ENCODE measurements at places on chromosomes 13 and 19. TPM values are rescaled to one million over a fixed set of nuclear protein-coding genes. Genes with fewer than 3 reads are reported as not detected.

DNA sequence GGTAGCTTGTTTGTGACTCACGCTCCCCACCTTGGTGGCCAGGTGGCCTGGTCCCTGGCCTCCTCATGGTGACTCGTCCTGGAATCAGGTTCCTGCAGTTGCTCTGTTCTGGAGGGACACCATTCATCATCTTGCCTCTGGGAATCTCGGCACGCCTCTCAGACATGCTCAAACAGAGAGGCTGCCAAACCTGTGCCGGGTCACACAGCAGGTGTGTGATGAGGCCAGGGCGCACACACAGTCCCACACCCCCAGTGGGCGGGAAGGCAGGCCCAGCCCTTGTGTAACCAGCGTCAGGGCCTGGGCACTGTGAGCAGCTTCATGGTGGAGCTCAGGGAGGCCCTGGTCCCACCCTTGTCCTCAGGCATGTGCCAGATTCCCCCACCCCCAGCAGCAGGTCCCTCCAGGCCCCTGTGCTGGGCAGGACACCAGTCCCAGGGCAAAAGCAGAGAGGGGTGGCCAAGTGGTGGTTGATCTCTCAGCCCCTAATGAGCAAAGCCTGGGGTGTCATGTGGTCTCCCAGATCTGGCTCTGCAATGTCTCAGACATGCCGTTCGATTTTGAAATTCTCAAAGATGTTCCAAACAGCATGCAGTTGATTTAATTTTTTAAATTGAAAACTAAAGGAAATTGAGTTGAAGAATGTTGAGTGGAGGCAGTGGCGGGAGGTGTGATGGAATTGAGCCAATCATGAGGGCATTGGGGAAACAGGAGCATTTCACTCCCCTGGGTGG is 12.1 kb downstream of the CEBPA start:
- peak; percentile 31 for DNase-seq

- DNase-seq, result no peak
Measured at GRCh38 chr19:2952953-2953481, 8.2 kb upstream of the ZNF77 start.

DNA sequence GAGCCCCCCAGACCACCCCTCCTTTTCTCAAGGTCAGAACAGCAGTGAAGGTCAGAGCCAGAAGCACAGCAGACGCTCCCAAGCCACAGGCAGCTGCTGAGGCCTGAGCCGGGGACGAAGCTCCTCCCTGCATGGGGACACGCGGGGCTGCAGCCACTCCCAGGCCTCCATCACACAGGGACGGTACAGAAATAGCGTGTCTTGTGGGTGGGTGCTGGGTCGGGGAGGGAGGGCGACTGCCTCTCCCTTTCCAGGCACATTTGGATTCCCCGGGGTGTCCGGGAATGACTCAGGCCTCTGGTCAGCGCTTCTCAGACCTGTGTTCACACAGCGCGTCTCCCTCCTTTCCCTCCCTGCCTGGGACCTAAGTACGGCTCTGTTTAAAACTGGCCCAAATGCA is 33.2 kb downstream of the RASA3 start:
- DNase-seq, result peak; percentile 88

DNA sequence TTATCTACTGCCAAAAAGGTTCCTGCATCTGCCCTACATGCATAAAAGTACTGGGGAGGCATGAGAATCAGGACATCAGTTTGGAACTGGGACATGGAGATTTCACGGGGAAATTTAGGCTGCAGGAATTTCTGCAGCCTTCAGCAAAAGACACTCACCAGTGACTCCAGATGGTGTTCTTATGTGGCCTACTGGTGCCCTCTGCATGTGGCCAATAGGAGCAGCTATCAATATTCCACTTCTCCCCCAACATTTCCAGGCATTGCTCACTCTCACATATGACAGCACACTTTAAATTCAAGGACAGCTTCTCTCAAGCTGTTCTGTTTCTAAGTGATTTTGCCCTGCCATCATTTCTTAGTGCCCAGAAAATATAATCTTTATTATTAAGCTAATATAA is 570.5 kb upstream of the ARGLU1 start:
- no peak for DNase-seq

DNA sequence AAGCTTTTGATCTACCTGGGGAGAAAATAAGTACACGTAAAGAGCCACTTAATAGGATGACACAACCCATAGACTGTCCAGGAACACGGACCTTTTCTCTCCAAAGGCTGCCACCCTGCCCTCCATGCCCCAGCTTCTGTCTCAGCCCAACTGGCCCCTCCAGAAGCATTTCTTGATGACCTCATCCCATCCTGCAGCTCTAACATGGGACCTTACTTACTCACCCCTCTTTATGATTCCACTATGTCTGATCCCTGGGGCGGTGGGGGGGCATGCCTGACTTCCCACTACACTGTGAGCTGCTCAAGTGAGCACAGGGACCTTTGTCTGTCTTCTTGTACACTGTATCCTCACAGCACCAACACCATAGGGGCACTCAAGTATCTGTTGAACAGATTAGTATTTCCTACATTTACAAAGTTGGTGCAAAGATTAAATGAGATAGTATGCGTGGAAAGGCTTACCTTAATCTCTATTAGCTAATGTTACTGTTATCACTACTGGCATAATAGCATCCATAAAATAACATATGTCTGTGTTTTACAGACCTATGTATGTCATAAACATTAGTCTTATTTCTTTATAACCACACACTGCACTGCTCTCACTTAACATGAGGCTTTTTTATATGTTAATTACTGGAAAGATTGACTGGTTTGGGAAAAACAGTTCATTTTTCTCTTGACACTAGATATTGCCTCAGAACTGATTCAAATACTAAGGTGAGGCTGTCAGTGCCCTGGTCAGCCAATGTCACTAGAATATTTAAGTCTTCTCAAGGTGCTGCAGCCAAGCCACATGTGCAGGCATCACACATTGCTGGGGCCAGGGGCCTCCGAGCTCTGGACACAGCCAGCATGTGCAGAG is 100.9 kb downstream of the FOXO1 start:
- no peak for DNase-seq

- no peak for DNase-seq
Measured at GRCh38 chr19:16871871-16872270, 16.9 kb upstream of the F2RL3 start.

GRCh38 chr13:57087006-57087405 is 53.7 kb upstream of the PRR20A start:
- no peak for DNase-seq

Gene EID2
- 18.4 TPM for total RNA-seq

Gene ELANE
- not detected for total RNA-seq

Gene MAST1
- total RNA-seq, result 5.5 TPM

DNA sequence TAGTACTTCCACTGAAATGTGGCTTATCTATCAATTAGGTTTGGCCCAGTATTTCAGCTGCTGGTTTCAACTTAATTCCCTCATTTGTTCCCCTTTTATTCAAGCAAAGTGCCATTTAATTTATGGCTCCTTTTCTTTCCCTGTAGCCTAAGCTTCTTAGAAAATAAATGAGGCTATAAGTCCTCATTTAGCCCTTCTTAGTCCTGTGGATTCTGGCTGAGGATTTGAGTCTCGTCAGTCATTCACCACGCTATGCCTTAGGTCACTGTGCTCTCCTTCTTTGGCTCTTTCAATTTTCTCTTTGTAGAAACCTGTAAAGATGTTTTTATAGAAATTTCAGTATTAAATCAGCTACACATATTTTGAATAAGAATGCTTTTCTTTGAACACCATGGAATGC is 579.1 kb downstream of the GPC6 start:
- no peak for DNase-seq

DNA sequence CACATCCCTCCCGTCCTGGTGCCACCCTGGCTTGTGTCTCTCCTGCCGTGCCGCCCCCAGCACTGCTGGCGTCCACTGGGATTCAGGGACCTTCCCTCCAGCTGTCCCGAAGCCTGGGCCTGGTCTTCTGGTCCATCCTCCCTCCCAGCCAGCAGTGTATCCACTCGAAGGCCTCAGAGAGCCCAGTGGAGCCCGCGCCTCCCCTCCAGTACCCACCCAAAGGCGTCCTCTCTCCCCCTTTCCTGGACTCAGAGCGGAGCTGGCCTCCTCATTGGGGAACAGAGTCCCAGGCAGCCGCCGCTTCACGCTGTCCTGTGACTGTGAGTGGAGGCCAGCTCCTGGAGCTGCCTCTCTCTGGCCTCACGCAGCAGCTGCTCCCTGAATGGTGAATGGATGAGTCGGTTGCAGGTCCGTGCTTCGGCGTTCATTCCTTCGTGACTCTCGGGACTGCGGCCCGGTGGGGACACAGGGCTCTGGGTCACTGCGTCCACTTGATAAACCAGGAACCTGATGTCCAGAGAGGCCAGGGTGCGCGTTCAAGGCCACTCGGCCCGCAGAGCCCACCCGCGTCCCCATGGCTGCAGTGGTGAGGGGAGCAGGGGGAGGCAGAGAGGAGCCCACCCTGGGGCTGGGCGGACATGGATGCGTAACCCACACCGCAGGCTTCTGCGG is 12.1 kb downstream of the ONECUT3 start:
- peak; percentile 61 for DNase-seq

DNA sequence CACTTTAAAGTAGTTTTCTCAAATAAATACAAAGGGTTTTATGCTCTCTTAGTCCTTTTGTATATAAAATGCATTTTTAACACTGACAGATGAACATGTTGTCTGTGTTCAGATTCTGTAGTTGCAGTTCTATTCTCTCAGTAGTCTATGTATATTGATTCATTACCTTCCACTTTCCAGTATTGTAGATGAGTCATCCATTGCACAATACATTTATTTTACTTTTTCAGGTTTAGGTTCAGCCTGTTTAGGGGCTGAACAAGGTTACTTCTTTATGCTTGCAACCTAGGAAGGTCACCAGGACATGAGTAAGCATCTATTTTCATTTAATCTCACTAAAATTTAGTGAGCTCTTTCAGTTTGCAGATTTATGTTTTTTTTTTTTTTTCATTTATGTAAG is 173.6 kb downstream of the NALCN start:
- no peak for DNase-seq

DNA sequence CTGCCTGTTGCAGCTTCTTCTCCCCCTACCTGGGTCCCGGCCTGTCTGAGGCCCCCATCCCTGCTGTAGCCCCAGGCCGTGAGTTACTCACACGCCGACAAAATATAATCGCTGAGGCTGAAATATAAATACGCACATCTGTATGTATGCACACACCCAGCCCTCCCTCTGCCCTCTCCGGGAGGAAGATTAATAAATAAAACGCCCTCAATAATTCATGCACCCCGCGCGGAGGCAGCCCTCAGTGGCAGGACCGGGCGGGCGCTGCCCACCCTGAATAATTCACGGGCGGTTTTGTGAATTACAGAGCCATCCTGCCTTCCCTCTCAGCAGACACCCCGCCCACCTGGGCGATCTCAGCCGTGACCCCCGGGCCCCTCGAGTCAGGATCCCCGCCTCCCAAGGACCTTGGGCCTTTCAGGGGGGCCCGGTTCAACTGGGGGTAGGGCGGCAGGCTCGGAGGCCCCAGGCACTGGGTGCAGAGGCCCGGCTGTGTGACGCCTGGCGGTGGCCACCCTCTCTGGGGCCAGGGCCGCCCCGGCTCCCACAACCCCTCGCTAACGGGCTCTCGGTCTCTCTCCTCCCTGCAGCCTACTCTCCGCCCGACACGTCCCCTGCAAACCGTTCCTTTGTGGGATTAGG is 24.2 kb downstream of the SMIM24 start:
- peak; percentile 67 for DNase-seq

Gene RCBTB2
- 13.1 TPM for total RNA-seq

- DNase-seq, result peak; percentile 16
Measured at GRCh38 chr13:39952249-39953233, 297.1 kb downstream of the COG6 start.

- no peak for DNase-seq
Measured at GRCh38 chr19:48363500-48363809, 285 bp downstream of the TMEM143 start.

GRCh38 chr19:29497241-29497640 is 28.6 kb upstream of the VSTM2B start:
- no peak for DNase-seq

DNA sequence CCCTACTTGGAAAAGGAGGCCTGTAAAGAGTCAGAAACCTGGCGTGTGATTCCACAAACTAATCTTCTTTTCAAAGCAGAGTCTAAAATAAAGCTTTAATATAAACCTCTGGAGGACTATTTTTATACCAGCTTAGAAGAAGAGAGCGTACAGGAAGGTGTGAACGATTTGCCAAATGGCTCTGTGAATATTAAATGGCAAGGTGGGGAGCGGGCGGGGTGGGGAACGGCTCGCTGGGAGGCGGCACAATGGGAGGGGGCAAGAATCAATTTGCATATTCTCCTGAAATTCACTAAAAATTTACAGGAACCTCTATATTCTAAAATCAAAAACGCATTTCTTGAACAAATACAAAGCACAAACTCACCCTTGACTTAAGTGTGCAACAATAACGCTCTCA is 982 bp downstream of the ZNF780B start:
- peak; percentile 10 for DNase-seq

Gene ZNF507
- total RNA-seq, result 6.2 TPM

DNA sequence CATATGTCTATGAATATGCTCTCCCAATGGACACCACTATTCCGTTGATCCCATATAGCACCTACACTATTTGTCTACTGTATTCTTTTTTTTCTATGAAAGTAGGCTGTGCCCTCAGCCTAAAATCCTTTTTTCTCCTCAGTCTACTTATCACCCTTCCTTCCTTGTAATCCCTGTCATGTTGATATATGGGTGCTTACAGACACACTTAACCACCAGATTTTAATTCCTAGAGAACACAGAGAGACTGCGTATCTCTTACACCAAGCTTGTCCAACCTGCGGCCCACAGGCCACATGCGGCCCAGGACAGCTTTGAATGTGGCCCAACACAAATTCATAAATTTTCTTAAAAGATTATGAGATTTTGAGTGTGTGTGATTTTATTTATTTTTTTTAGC is 101.1 kb downstream of the ZAR1L start:
- no peak for DNase-seq

Gene CDC42EP5
- 4.3 TPM for total RNA-seq

Gene TRPC4
- total RNA-seq, result 3.8 TPM
